ENCODE measurements at places on chromosomes 13 and 19.

DNA sequence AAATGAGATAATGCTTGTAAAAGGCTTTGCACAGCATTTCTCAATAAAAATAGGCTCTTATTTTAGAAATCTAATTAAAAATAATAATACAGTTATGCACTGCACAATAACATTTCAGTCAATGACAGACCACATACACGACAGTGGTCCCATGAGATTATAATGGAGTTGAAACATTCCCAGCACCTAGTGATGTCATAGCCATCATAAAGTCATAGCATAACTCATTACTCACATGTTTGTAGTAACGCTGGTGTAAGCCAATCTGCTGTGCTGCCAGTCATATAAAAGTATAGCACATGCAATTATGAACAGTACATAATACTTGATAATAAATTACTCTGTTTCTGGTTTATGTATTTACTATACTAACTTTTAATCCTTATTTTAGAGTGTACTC lies 12.7 kb upstream of the SERPINE3 start:
- no peak for DNase-seq

- no peak for DNase-seq
These were observed 1390.7 kb downstream of the SLITRK5 start for GRCh38 chr13:89061821-89062220.

DNA sequence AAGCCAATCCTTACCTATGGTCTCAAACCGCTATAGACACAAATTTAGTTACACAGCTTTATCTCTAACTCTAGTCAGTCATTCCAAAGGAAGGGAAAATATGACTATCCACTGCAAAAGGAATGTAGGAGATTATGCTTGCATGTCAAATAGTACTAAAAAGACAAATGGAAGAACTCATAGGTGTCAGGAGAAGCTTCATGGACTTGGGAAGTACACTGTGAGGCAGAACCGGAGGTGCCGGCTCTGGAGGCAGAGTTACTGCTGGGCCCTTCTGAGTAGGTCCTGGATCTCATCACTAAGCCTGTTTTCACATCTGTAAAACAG lies 97.5 kb downstream of the FOXO1 start:
- no peak for DNase-seq

- DNase-seq: no peak
These were observed 1525.0 kb upstream of the MIR17HG start for GRCh38 chr13:89822467-89822866.
